ENCODE measurements at places on chromosomes 12 and 14. TPM values are rescaled to one million over a fixed set of nuclear protein-coding genes. Genes with fewer than 3 reads are reported as not detected.

C1S gene
- 2.6 TPM for total RNA-seq

ELK3 gene
- 33.5 TPM for total RNA-seq

KRT71 gene
- not detected for total RNA-seq

GLTP gene
- 28.2 TPM for total RNA-seq

DICER1 gene
- 77.0 TPM for total RNA-seq

FIGNL2 gene
- total RNA-seq = 0.33 TPM

ADAM20 gene
- 0.44 TPM for total RNA-seq

TMTC3 gene
- total RNA-seq = 8.2 TPM

PLA2G1B gene
- total RNA-seq = not detected

KRT77 gene
- not detected for total RNA-seq

FBLN5 gene
- total RNA-seq = 1.3 TPM

ATG2B gene
- total RNA-seq = 22.8 TPM

VASH1 gene
- 5.8 TPM for total RNA-seq

PRH2 gene
- total RNA-seq = not detected

KCNMB4 gene
- total RNA-seq = 0.19 TPM

NYNRIN gene
- total RNA-seq = not detected

CLEC6A gene
- not detected for total RNA-seq

SLC35F4 gene
- total RNA-seq = not detected

TMEM132C gene
- total RNA-seq = not detected

PTPRQ gene
- not detected for total RNA-seq

LRIG3 gene
- total RNA-seq = not detected

CAND1 gene
- total RNA-seq = 216 TPM

IL23A gene
- 36.9 TPM for total RNA-seq

ADGRD1 gene
- total RNA-seq = 0.84 TPM

SLC17A8 gene
- not detected for total RNA-seq

OR11H12 gene
- total RNA-seq = not detected

BMP4 gene
- total RNA-seq = not detected

SYCP3 gene
- total RNA-seq = 0.50 TPM

BCL11B gene
- 48.2 TPM for total RNA-seq

ACRBP gene
- total RNA-seq = 0.47 TPM

NINJ2 gene
- total RNA-seq = 4.8 TPM

SPIC gene
- total RNA-seq = not detected

LRP1-AS gene
- total RNA-seq = not detected

TMEM52B gene
- not detected for total RNA-seq

PSMB5 gene
- total RNA-seq = 150 TPM

RNF212B gene
- total RNA-seq = not detected

SMIM41 gene
- 0.19 TPM for total RNA-seq

PTPN21 gene
- total RNA-seq = 0.21 TPM

GARIN6 gene
- not detected for total RNA-seq

MANSC4 gene
- total RNA-seq = not detected

FAM90A1 gene
- 0.31 TPM for total RNA-seq

PFDN5 gene
- total RNA-seq = 342 TPM
